ENCODE measurements at places on chromosomes 7 and 10.

GRCh38 chr7:5638994-5639393 lies 142.5 kb downstream of the RNF216 start:
- no peaks in the 10 kb centered on the region for H3K27me3 ChIP-seq
- peaks cover 45% of the 10 kb centered on the region for H3K36me3 ChIP-seq
- no peak overlapping the region for H3K27ac ChIP-seq
- peaks cover 50% of the 10 kb centered on the region for H3K4me1 ChIP-seq

- H3K36me3 ChIP-seq = no peaks in the 10 kb centered on the region
- no peak for DNase-seq
- no peak overlapping the region for H3K4me3 ChIP-seq
- H3K27ac ChIP-seq = no peak overlapping the region
- no peaks in the 10 kb centered on the region for H3K27me3 ChIP-seq
These were observed 1057.5 kb downstream of the GATA3 start for GRCh38 chr10:9111976-9112375.

- no peak for DNase-seq
- H3K4me1 ChIP-seq = peaks cover 16% of the 10 kb centered on the region
- H3K4me3 ChIP-seq = peak overlapping the region; percentile 82
- H3K36me3 ChIP-seq = peaks cover 15% of the 10 kb centered on the region
- H3K27ac ChIP-seq = peak overlapping the region; percentile 62
These were observed 786 bp downstream of the TAF3 start for GRCh38 chr10:7819121-7819460.

GRCh38 chr10:369221-369683 lies 234.0 kb downstream of the ZMYND11 start:
- H3K4me3 ChIP-seq = no peak overlapping the region
- DNase-seq = no peak
- H3K36me3 ChIP-seq = peaks cover 34% of the 10 kb centered on the region
- no peak overlapping the region for H3K27ac ChIP-seq

GRCh38 chr7:86012971-86013370 lies 630.7 kb upstream of the GRM3 start:
- no peak overlapping the region for H3K27ac ChIP-seq
- H3K27me3 ChIP-seq = no peaks in the 10 kb centered on the region
- DNase-seq = no peak
- no peaks in the 10 kb centered on the region for H3K4me1 ChIP-seq

- no peaks in the 10 kb centered on the region for H3K27me3 ChIP-seq
- H3K4me3 ChIP-seq = no peak overlapping the region
- H3K27ac ChIP-seq = peak overlapping the region; percentile 24
- peaks cover 79% of the 10 kb centered on the region for H3K4me1 ChIP-seq
- no peaks in the 10 kb centered on the region for H3K36me3 ChIP-seq
- no peak for DNase-seq
These were observed 76.0 kb downstream of the GRK5 start for GRCh38 chr10:119283387-119283786.

GRCh38 chr10:50322077-50322476 lies 70.8 kb upstream of the ASAH2 start:
- peaks cover 41% of the 10 kb centered on the region for H3K4me1 ChIP-seq
- no peaks in the 10 kb centered on the region for H3K27me3 ChIP-seq
- DNase-seq = no peak

DNA sequence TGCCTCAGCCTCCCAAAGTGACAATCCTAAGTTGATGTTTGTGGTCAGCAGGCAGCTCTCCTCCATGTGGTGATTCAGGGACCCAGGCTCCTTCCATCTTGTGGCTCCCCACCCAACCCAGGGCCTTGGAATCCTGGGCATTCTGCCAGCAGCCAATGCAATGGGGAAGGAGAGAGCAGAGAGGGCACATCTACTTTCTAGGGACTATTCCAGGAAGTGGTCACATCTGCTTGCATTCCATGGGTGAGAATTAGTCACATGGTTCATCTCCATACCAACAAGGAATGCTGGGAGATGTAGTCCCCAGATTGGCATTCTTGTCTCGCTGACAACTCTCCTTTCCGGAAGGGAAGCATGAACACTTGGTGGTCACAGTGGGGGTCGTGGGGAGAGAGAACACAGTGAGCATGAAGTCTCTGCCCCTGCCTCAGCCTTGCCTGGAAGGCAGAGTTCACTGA lies 9.9 kb upstream of the SRRM3 start:
- peaks cover 19% of the 10 kb centered on the region for H3K27me3 ChIP-seq
- DNase-seq = no peak
- no peak overlapping the region for H3K4me3 ChIP-seq
- no peaks in the 10 kb centered on the region for H3K4me1 ChIP-seq
- H3K36me3 ChIP-seq = no peaks in the 10 kb centered on the region

- no peak overlapping the region for H3K27ac ChIP-seq
- no peaks in the 10 kb centered on the region for H3K27me3 ChIP-seq
- DNase-seq = no peak
These were observed 555.7 kb downstream of the AUTS2 start for GRCh38 chr7:70153933-70154332.

DNA sequence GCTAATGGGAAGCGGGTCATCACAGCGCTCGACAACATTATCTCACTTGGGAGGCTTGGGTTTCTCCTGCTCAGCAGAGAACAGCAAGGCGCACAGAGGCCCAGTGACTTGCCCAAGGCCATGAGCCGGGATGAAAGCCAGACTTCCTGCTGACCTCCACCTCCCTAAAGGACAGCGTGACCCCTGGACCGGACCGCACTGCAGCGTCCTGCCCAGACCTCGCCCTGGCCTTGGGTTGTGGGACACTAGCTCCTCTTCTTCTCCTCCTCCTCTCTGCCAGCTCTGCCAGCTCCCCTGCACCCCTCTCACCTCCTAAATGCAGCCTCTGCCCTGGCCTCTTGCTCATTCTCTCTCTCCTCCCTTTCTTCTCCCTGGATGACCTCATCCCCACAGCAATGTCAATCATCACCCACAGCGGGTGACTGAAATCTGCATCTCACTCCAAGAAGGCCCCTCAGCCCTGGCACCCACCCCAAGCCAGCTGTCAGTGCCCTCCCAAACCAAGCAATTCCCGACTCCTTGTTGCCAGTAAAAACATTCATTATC lies 19.4 kb downstream of the SPOCK2 start:
- H3K27ac ChIP-seq = no peak overlapping the region
- peaks cover 5% of the 10 kb centered on the region for H3K4me1 ChIP-seq
- no peak overlapping the region for H3K4me3 ChIP-seq
- no peaks in the 10 kb centered on the region for H3K36me3 ChIP-seq
- H3K27me3 ChIP-seq = no peaks in the 10 kb centered on the region
- DNase-seq = no peak

- H3K4me1 ChIP-seq = peaks cover 29% of the 10 kb centered on the region
- H3K27ac ChIP-seq = peak overlapping the region; percentile 67
- no peak for DNase-seq
- no peak overlapping the region for H3K4me3 ChIP-seq
- no peaks in the 10 kb centered on the region for H3K36me3 ChIP-seq
- no peaks in the 10 kb centered on the region for H3K27me3 ChIP-seq
These were observed 7.0 kb downstream of the PKD1L1 start for GRCh38 chr7:47941136-47941844.

DNA sequence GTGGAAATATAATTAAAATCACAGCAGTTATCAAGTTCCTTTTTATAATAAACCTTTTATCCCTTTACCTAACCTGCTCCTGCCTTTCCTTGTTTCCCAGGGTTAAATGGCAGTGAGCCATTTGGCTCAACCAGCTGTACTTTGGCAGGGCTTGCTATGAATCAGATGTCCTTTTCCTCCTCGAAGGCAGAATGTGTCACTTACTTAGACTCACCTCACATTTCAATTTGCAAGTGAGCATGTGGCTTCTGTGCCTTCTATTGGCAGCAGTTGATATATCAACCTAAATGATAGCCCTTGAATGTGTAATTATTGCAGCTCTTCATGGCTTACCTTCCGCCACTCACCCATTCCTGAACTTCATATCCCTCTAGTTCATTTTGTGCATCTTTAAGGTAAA lies 301.7 kb downstream of the CSTF2T start:
- no peaks in the 10 kb centered on the region for H3K27me3 ChIP-seq
- no peak for DNase-seq
- no peaks in the 10 kb centered on the region for H3K36me3 ChIP-seq

DNA sequence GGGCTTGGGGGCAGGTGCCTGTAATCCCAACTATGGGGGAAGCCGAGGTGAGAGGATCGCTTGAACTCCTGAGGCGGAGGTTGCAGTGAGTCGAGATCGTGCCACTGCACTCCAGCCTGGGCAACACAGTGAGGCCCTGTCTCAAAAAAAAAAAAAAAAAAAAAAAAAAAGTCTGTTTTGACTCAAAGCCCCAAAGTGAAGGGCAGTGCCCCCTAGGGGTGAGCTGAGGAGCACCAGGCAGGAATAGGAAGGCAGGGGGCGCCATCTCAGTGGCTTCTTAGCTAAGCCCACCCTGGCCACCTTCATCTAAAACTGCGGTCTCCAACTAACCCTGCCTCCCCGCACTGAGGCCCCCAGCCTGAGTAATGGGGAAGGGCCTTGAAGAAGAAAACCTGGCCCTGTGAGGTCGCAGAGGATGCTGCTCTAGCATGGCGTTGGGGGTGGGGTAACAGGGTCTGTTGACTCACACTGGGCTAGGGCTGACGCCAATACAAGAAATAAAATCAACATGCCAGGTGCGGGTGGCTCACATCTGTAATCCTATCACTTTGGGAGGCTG lies 9.8 kb downstream of the PODXL start:
- H3K27me3 ChIP-seq = no peaks in the 10 kb centered on the region
- no peak overlapping the region for H3K27ac ChIP-seq
- H3K4me1 ChIP-seq = peaks cover 17% of the 10 kb centered on the region
- no peak for DNase-seq
- H3K36me3 ChIP-seq = no peaks in the 10 kb centered on the region

DNA sequence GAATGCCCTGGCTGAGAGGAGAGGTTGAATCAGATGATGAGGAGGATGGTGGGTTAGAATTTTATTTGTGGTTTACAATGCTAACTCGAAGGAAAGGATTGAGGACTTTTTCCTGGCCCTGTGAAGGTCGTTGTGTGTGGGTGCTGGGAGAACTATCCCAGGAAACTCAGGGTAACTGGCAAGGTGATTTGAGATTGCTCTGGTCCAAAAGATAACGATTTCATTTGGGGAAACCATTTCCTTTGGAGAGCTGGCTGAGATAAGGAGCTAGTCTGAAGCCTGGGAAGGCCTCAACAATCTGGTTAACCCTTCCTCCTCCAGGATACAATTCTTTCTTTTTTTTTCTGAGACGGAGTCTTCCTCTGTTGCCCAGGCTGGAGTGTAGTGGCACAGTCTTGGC lies 33.0 kb downstream of the HK1 start:
- no peak overlapping the region for H3K4me3 ChIP-seq
- no peak overlapping the region for H3K27ac ChIP-seq
- no peak for DNase-seq
- H3K36me3 ChIP-seq = no peaks in the 10 kb centered on the region
- no peaks in the 10 kb centered on the region for H3K27me3 ChIP-seq

- H3K36me3 ChIP-seq = no peaks in the 10 kb centered on the region
- no peak overlapping the region for H3K27ac ChIP-seq
- H3K4me3 ChIP-seq = no peak overlapping the region
- no peaks in the 10 kb centered on the region for H3K27me3 ChIP-seq
These were observed 136.1 kb downstream of the SLIT1 start for GRCh38 chr10:97049670-97050069.

DNA sequence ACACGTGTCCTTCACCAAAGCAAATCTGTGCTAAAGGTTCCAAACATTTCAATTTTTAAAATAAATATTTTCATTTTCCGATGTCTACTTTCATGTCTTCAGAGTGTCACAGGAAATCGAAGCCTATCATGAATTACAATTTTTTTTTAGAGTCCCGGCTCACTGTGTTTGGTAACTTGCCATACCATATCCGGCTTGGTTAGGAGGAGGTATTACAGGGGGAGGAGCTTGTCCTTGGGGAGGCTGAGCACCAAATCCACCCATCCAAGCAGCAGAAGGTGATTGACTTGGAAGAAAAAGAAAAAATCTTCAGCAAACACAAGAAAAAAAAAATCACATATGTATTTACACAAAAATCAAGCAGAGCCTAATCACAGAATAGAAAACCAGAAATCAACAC lies 21.3 kb downstream of the TIAL1 start:
- no peaks in the 10 kb centered on the region for H3K27me3 ChIP-seq
- H3K27ac ChIP-seq = no peak overlapping the region

Measured in upper lobe of right lung (tissue), 1 donor.